ENCODE measurements at places on chromosomes 7 and 10.

DNA sequence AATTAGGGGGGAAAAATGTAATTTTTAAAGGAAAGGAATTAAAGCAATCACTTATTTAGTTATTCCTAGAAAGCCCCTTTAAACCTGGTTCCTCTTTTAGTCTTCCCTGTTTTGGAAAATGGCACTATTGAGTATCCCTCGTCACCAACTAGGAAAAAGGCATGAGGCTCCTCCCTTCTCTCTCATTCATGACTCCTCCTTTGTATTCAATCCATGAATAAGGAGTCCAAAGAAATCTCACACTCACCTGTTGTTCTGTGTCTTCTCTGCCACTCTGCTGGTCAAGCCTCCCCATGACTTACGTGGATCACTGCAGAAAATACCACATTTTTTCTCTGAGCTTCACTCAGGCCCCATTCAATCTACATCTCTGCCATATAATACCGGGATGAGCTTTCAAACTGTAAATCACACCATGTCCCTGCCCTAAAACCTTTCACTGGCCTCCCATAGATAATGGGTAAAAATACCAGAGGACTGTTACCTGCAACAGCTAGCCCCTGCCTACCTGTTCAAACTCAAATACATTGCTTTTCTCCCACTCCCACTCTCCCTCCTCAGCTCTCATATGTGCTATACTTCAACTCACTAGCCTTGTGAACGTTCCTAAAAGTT, 5.5 kb upstream of the VWDE start:
- no peak for DNase-seq

- no peak for DNase-seq
These were observed 332.0 kb upstream of the GALNT17 start for GRCh38 chr7:70799841-70800405.

DNA sequence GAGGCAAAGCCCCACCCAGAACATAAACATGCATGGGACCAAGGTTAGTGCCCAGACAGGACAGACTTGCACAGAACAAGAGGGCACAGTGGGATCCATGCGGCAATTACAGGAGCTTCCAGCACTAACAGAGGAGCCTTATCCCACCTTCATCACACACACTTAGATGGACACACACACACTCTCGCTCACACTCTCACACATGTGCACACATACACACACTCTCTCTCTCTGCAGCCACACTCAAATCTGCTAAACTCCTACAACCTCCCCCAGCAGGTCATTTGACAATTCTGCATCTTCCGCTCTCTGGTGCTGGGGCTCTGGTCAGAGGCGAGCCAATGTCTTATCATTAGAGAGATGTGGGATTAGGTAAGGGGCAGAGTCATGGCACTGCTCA, 120.5 kb downstream of the UBE2H start:
- no peak for DNase-seq

- no peak for DNase-seq
These were observed 206.7 kb upstream of the PLXNA4 start for GRCh38 chr7:132782777-132783640.

DNA sequence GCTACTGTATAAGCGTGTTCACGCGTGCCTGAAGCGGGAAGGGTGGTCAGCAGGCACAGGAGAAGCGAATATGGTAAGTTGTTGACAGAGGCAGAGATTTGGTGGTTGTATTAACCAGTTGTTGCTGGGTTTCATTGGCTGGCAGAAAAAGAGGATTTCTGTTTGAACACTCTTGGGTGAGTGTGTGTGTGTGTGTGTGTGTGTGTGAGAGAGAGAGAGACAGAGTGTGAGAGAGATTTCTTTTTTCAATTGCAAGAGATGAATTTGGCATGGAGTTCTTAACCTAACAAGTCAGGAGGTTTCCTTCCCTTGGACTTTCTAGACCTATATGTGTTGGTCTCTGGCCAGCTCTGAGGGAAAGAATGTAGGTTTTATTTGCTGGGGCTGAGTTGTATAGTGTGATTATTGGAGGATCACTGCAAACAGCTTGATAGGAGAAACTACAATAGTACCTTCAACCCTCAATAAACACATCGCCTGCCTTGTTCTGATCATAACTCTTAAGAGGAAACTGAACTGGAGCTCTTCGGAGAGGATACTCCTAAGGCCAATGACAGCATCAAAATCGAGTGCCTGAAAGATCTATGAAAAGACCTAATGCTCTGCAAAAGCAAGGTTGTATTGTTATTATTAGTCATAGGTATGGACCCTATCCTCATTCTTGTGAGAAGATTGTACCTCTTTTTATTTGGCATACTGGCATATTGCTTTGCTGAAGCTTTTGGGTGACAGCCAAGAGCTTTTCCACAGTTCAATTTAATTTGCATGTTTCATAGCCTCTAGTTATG, 1.2 kb downstream of the MCU start:
- peak; percentile 5 for DNase-seq

- DNase-seq, result no peak
These were observed 66.8 kb upstream of the NEBL start for GRCh38 chr10:20963721-20964595.

DNA sequence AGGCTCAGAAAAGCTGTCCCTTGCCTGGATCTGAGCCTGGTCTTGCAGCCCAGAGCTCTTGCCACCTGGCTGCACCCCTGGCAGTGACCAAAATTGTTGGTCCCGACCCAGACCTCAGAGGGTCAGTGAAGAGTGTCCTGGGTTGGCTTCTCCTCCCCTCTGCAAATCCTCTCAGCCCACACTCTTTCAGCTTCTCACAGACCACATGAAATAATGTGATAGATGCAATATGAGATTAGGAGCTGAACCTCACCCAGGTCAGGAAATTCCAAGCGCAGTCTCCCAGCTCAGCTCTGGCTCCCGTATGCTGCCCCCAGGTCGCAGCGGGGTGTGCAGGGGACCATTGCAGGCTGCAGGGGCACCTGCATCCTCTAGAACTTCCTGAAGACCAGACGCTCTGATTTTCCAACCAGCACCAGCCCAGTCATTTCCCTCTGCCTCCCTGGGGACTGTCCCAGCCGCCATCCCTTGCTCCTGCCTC, 19.6 kb upstream of the RET start:
- DNase-seq, result no peak

DNA sequence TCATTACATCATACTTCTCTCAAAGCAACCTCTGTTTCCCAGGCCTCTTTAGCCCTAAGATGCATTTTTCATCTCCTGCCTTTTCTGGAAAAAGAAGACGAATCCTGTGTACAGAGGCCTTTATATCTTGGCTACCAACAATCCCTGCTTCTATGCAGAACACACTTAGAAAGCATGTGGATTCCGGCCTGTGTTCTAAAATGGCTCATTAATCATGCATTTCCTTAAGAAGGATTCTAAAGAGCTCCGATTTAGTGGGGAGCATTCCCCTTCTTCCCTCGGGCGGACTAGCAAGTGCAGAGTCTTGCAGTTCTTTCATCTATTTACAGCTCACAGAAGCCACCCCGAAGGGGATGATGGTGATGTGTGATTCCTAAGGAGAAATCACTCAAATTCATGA, 1212.9 kb downstream of the TYW1 start:
- DNase-seq, result no peak

GRCh38 chr10:126730856-126731609, 60.5 kb upstream of the C10orf90 start:
- no peak for DNase-seq

DNA sequence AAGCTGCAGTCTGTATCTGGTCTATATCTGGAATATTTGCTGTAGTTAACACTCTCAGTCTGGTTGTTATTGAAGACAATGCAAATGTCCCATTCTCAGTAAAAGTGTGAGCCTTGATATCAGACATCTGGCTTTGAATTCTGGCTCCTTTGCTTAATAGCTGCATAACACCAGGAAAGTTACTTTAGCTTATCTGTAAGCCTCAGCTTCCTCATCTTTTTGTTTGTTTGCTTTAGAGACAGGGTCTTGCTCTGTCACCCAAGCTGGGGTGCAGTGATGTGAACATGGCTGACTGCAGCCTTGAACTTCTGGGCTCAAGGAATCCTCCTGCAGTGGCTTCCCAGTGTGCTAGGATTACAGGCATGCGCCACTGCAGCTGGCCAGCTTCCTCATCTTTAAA, 41.3 kb downstream of the CNNM2 start:
- no peak for DNase-seq

DNA sequence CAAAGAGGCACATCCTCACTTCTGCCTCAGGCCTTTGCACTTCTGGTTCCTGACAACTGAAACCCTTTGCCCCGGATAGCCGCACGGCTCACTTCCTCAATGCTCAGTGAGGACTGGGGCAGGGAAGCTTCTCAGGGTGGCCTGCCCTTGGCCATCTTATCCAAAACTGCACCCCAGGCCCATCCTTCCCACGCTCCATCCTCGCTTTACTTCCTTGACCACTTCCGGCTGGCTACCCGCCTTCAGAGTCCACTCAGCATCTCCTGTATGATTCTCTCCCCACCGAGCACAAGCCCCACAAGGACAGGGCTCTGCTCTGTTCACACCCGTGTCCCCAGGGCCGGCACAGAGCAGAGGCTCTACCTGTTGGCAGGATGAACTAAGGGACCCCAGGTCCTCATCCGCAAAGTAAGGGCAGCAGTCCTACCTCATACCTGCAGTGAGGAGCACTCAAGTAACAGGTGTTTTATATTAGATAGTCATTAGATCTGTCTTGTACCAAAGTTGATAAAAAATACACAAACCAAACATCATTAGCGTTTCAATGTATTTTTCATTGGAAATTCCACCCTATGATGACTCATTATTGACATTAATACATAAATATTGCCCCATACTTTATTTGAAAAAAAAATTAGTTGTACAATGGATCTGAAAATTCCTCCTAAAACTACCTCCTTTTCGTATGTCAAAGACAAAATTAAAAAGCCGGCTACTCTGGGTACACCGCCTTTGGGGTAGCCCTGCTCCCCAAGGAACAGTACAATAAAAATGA, 35.0 kb downstream of the GNA12 start:
- no peak for DNase-seq

- no peak for DNase-seq
These were observed 156.6 kb downstream of the SKIDA1 start for GRCh38 chr10:21368728-21369425.

DNA sequence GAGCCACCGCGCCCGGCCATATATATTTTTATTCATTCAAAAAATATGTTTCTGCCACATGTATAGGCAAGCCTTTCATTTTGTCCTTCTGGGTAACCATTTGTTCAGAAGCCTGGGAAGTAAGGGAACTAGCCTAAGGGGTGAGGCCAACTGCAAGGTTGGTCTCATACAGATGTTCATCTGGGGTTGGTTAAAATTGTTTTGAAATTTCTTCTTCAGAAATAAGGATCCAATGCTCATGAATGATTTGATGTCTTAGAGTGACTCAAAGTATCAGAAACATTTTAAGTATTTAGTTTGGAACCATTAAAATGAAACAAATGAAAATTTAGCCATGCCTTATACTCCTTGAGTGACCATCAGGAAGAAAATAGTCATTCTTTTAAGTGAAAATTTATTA, 397.2 kb downstream of the SUGCT start:
- DNase-seq, result no peak

DNA sequence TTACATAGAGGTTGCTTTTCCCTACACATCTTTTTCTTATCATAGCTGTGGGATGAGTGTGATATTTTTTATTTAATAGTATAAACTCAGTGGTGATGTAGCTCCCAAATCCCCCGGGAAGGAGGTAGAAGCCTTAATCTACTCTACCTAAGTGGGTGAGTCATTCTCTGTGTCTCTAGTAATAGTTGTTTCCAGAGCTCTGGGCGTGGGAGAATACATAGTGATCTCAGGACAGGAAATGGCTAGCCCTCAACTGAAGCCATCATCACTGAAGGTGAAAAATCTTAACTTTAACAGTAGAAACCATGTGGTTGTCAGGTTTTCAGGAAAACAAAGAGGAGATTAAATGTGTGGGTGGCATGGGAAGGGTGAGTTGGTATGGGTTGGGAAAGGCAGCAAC, 278.4 kb downstream of the ANKRD30A start:
- DNase-seq, result no peak

- DNase-seq, result no peak
These were observed 784 bp upstream of the SERPINE1 start for GRCh38 chr7:101125989-101126650.

GRCh38 chr10:69409968-69410367, 6.8 kb downstream of the TACR2 start:
- DNase-seq, result no peak

DNA sequence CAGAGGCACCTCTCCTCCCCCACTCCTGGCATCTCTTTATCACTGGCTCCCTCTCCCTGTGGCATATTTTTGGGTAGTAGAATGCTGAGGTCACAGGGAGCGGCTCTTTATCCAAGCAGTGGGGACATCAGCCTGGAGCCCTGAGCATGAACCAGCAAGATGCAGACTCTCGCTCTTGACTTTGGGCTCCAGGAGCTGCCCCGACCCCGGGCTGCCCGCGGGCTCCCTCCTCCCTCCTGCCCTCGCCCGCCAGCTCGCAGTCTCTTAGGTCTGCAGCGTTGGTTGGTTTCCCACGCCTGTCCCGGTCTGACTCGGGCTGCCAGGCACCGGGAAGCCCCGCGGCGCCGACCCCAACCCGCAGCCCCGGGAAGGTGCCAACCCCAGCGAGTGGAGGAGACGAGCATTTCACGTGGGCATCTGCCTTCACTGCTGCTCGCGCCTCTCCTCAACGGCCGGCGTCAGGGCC, 1.3 kb downstream of the INSYN2A start:
- no peak for DNase-seq

DNA sequence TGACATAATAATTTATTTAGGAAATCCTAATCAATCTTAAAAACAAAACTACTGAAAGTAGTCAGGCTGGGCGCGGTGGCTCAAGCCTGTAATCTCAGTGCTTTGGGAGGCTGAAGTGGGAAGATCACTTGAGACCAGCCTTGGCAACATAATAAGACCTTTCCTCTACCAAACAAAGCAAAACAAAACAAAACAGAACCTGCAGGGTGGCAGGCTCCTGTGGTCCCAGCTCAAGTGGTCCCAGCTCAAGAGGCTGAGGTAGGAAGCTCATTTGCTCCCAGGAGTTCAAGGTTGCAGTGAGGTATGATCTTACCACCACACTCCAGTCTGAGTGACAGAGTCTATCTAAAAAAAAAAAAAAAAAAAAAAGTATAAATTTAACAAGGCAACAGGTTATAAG, 748.0 kb downstream of the CNTNAP2 start:
- DNase-seq, result no peak

GRCh38 chr10:96986200-96986856, 154.2 kb downstream of the LCOR start:
- DNase-seq, result no peak

DNA sequence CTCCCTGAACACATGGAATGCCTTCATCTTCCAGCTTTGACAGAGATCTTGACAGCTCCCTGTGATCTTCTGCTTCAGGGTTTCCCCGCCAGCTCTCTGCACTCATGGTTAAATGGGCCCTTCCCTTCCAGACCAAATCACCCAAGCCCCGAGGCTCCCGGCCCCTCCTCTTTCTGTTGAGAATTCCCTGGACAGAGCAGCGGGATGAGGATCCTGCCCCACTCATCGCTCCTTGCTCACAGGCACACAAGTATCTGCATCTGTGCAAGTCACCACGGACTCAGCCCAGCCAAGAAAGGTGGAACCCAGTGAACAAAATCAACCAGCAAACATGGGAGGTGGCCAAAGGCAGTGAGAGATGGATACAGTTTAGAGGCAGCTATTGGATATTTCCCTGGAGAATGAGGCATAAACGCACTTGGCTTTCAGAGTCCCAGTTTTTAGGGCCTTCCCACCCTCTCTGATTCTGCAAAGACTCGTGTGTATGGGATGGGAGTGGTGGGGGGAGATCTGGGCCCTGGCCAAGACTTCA, 37.7 kb upstream of the CXCL12 start:
- DNase-seq, result no peak

- no peak for DNase-seq
These were observed 129.2 kb upstream of the NRBF2 start for GRCh38 chr10:63003816-63004453.

- no peak for DNase-seq
These were observed 122.3 kb downstream of the PPP1R3A start for GRCh38 chr7:113796557-113796956.
